ENCODE measurements at places on chromosomes 12 and 14.

GRCh38 chr14:92413379-92413778, 90.4 kb downstream of the SLC24A4 start:
- DNase-seq = no peak

DNA sequence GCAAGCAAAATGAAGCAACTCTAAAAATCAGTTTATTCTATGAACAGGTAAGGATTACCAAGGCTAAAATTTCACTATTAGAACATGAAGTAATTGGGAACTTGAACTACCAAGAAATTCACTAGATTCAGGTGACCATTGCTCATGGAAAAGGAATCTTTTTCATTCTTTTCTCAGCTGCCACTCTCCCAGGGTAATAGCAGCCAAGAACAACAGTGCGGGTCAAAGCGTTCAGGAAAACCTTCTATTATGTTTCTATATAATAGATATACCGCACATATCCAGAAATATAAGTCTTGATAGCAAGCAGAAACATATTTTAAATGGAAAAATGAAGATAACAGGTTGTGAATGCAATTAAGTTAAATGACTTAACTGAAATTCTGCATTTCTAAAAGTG, 125.6 kb downstream of the NELL2 start:
- no peak for DNase-seq

- no peak for DNase-seq
Measured at GRCh38 chr14:62270236-62270635, 508.0 kb downstream of the SNAPC1 start.

DNA sequence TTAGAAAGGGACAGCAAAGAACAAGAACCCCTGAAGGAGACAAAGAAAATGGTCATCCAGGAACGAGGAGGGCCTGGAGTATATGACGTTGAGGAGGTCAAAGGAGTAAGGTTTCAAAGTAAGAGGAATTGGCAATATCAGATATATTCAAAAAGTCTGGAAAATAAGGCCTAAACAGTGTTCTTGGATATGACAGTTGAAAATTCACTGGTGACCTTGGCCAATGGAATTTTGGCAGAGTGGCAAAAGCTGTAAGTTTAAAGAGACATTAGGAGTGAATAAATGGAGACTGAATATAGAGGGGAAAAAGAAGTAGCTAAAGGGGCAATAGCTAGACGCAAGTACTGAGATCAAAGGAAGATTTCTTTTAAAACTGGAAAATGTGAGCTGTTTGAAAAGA, 4.1 kb upstream of the ACTN1 start:
- no peak for DNase-seq

DNA sequence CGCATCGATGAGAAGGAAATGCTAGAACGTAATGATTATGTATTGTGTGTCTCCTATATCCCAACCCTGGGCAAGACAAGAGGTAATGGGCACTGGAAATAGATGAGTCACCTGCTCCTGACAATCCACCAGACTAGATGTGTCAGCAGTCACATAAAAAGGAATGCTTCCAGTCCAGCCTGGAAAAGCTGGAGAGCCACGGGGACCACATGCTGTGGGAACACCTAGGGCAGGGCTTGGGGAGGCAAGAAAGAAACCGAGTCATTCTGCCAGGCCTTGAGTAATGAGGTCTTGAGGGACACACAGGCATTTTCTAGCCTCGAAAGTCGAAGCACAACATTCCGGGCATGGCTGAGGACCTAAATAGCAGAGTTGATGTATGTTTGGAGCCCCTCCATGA, 716.7 kb upstream of the TMEM132C start:
- no peak for DNase-seq

DNA sequence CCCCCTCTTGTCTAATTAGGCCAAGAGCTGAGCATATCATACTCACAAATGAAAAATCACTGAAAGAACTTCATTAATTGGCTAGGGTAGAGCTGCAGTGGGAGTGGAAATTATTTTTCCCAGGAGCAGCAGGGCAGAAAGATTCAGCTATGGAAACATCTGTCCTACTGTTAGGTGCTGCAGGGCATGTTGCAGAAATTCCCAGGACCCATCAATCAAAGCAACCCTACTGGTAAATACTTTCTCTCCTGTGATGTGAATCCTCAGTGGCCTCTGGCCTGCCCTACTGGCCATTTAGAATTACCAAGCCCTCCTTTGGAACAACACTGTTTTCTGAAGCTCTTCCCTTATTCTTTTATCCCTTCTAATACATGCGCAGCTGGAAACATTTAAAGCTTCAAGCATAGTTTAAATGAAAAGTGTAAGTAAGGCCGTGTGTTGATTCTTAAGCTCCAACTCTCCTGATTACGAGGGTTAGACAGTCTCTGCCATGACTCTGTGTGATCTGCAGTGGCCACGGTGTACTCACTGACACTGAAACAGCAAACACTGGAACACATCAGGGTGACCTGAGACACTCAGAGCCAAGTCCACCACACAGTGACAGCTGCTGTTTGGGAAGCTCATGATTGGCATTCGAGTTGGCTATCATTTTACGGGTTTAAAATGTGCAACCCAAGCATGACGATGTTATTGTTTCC, 62.6 kb upstream of the TMCC3 start:
- no peak for DNase-seq

All from caudate nucleus (tissue), 63 donors.